ENCODE measurements at places on chromosomes 11 and 22.

- no peak for DNase-seq
Measured at GRCh38 chr11:35792846-35793192, 130.2 kb downstream of the TRIM44 start.

GRCh38 chr11:124724979-124725718 is 14.6 kb upstream of the NRGN start:
- no peak for DNase-seq

DNA sequence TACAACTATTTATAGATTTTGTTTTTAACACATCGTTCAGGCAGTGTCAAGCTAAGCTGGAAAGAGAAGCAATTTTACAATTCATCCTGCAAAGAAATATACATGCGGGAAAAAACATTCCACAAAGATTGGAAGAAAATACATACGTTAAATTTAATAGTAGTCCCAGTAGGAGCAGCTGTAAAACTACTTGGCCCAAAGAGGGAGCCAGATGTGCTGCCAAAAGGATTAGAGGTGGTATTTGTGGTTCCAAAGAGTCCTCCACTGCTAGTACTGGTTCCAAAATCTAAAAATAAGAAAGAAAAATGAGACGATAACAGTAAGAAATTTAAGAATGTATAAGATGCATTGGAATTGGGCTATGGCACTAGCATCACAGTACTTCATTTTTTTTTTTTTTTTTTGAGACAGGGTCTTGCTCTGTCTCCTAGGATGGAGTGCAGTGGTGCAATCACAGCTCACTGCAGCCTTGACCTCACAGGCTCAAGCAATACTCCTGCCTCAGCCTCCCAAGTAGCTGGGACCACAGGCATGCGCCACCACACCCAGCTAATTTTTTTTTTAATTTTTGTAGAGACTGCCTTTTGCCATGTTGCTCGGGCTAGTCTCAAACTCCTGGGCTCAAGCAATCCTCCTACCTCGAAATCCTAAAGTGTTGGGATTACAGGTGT is 21.5 kb downstream of the NUP98 start:
- DNase-seq: no peak

DNA sequence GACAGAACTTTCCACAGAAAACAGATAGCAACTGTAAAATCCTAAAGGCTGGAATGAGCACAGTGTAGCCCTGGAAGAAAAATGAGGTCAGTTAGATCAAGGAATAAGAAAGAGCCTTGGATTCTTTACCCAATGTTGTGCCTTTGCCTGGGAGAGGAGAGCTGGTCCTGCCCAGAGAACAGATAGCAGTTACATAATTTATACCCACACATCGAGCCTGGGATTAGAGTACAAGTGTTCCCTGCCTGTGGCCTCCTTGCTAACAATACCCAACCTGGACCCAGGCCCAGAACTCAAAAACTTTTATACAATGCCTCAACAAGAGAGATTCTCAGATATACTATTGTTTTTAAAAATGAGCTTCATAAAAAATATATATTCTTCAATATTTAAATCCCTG is 1998.4 kb downstream of the LRRC4C start:
- DNase-seq: no peak

DNA sequence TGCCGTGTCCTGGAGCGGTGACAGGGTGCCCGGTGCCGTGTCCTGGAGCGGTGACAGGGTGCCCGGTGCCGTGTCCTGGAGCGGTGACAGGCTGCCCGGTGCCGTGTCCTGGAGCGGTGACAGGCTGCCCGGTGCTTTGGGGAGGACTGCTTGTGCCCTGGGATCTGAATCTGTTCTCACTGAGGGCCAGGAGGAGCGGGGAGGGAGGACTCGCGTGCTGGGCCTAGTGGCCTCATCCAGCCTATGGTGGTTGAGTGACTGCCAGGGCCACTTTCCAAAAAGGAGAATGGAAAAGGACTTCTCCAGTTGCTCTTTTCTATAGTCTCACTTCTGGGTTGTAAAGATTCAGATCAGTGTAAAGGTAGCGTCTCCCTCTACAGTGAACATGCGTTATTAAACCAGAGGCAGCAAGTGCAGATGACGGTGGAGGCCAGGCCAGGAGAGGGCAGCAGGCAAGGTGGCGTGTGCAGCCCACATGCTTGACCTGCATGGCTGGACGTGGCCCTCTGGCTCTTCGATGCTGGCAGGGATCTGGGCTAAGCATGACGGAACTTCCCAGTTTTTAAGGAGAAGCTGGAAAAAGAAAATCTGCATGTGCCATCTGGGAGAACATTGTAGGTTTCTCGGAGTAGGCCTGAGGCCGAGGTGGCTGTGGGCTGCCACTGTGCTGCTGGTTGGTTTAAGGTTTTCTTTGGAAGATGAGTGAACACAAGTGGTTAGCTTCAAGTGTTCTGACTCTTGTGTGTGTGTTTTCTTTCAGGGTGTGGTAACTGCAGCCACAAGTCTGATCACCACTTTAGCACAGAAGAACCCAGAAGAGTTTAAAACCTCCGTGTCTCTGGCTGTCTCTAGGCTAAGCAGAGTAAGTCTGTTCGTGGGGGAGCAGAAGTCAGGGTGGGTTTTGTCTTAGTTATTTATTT is 55.0 kb downstream of the AP2A2 start:
- DNase-seq: no peak

- DNase-seq: peak; percentile 74
Measured at GRCh38 chr11:118930094-118930712, 4.5 kb upstream of the BCL9L start.

- DNase-seq: no peak
Measured at GRCh38 chr11:316891-317301, 3.1 kb downstream of the IFITM1 start.

- no peak for DNase-seq
Measured at GRCh38 chr22:49352361-49353169, 475.1 kb downstream of the BRD1 start.

GRCh38 chr22:35657571-35658312 is 9.5 kb downstream of the APOL6 start:
- no peak for DNase-seq

GRCh38 chr22:44459041-44459440 is 39.0 kb downstream of the RTL6 start:
- DNase-seq: no peak

DNA sequence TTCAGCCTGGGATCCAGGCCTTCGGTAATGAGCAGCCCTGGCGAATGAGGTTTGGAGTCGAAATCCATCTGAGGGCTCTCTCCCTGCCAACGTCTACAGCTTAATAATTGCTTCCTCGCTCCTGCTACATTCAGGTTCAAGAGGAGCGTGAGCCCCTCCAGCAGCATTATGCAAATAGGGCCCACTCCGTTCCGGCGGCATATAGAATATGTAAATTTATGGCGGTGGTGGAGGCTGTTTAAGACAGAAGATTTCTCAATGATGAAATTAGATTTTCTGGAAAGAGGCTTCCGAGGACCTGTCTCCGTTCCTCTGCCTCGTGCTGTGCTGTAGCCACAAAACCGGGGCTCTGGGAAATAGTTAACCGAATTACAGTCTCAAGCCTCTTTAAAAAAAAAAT is 402.8 kb downstream of the MIAT start:
- DNase-seq: no peak

DNA sequence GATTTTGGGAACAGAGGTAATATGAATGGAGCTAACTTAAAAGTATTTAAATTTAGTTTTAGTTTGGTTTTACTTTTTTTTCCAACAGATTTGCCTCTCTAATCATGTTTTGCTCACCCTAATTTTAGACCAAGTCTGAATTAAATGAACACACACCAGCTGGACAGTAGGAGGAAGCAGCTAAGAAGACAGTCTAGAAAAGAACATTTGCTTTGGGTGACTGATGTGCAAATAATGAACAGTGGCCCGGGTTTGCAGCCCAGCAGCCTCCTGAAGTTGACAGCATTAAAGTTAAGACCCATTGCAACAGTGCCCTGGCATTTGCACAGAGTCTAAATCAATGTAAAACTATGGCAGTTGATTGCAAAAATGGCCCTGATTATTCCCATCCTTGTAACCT is 66.4 kb upstream of the SORL1 start:
- no peak for DNase-seq

DNA sequence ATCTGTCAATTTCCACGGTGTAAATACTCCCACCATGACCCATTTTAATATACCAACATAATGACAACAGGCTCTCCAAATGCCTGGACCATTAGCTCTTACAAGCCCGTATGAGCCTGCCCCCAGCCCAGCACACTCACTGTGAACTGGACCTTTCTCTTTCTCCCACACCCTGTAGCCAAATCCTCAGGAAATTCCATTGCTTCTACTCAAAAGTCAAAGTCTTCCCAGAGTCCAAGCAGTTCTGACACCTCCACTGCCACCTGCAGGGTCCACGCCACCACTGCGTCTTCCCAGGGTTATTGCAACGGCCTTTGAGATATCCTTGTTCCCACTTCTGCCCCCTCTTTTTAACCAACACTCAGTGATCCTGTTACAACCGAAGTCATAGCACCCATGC is 110.1 kb upstream of the ASPHD2 start:
- no peak for DNase-seq

DNA sequence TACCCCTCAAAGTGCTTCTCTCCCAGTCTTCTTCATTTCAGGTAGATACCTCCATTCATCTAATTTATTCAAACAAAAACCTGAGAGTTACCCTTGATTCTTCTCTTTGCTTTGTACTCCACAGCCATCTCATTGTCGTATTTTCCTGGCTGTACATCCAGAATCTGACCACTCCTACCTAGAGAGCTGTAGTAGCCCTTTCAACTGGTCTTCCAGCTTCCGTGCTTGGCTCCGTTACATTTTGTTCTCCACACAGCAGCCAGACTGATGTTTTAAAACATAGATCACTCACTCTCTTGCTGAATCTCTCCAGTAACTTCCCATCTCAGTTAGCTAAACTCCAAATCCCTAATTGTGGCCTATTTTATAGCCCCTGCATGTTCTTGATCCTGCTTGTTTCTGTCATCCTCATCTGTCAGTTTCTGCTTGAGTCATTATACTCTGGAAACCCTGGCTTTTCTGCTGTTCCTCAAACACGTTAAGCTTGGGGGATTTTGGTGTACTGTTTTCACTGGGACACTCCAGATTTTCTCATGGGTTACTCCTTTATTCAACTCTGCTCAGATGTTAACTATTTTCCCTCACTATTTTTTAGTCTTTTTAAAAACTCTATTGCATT is 7.4 kb downstream of the SPCS2 start:
- DNase-seq: no peak

- DNase-seq: no peak
Measured at GRCh38 chr11:28517621-28518020, 409.4 kb downstream of the METTL15 start.

DNA sequence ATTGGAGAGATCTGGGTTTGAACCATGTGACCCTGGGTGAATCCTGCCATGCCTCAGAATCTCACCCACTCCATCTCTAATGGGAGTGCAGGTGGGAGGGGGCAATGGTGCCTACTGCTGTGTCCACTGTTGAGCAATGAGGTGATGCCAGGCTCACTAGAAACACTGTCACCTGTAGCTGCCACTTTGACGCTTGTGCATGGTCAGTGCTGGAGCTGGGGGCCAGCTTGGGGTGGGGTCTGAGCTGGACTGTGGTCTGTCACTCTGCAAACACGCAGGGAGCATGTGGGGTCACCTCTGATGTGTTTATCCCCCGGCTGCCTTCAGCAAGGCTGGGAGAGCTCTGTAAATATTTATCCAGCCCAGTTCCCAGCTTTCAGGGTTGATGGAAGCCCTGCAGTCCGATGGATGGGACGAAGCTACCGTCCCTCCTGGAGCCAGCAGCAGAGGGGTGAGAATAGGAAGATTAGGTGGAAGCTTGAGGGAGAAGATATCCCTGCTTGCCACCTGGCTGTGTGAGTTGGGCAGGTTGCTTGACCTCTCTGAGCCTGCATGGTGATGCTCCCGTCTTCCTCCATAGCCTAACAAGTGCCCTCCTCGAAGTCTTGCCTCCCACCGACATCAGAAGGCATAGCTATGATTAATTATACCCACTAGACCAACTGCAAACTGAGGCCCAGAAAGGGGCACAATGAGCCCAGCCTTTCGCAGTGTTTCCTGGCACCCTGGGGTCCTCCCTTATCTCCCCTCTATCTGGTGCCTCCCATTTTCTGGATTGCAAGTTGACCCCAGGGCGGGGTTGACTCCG is 1.7 kb downstream of the MMP11 start:
- no peak for DNase-seq

GRCh38 chr11:115290893-115291292 is 213.3 kb downstream of the CADM1 start:
- no peak for DNase-seq

- no peak for DNase-seq
Measured at GRCh38 chr11:106031202-106031810, 9.3 kb upstream of the MSANTD4 start.

GRCh38 chr11:78359921-78360320 is 57.7 kb downstream of the GAB2 start:
- peak; percentile 55 for DNase-seq

GRCh38 chr11:76626921-76627401 is 43.6 kb downstream of the LRRC32 start:
- peak; percentile 92 for DNase-seq

- DNase-seq: peak; percentile 31
Measured at GRCh38 chr11:94767701-94768601, at the start of gene AMOTL1. TSS of gene AMOTL1 (plus strand) at chr11:94768356. CDS start at chr11:94768512, 156 bp downstream.

- DNase-seq: no peak
Measured at GRCh38 chr22:38308791-38309498, 8.3 kb downstream of the CSNK1E start.

GRCh38 chr11:96167787-96168186 is 175.2 kb downstream of the MAML2 start:
- DNase-seq: no peak

- no peak for DNase-seq
Measured at GRCh38 chr22:45218976-45219375, 21.7 kb downstream of the KIAA0930 start.

- DNase-seq: no peak
Measured at GRCh38 chr11:110093407-110094297, 460 bp downstream of the ZC3H12C start.

- no peak for DNase-seq
Measured at GRCh38 chr22:30206944-30207343, 39.6 kb downstream of the LIF start.

- DNase-seq: no peak
Measured at GRCh38 chr11:91489989-91490388, 734.6 kb upstream of the FAT3 start.

DNA sequence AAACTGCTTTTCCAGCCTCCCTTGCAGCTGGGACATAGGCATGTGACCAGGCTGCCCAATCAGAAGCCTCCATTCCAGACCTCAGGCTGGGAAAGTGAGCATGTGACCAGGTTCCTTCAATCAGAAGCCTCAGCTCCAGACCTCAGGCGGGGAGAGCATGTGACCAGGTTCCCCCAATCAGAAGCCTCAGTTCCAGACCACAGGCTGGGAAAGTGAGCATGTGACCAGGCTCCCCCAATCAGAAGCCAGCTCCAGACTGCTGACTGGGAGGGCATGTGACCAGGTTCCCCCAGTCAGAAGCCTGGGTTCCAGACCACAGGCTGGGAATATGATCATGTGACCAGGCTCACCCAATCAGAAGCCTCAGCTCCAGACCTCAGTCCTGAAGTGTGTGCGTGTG is 11.7 kb upstream of the IL2RB start:
- no peak for DNase-seq

- no peak for DNase-seq
Measured at GRCh38 chr11:119845756-119846155, 116.8 kb upstream of the NECTIN1 start.

DNA sequence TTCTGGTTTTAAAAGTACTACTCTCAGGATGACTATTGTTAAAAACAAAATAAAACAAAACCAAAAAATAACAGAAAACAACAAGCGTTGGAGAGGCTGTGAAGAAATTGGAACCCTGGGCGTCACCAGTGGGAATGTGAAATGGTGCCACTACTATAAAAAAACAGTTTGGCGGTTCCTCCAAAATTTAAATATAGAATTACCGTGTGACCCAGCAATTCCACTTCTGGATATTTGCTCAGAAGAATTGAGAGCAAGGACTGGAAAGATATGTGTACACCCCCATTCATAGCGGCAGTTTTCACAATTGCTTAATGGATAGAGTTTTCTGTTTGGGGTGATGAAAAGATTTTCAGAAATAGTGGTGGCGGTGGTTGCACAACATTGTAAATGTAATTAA is 8.6 kb downstream of the APOA4 start:
- no peak for DNase-seq
